ENCODE measurements at places on chromosomes 3 and 15. TPM values are rescaled to one million over a fixed set of nuclear protein-coding genes. Genes with fewer than 3 reads are reported as not detected.

Gene ACTC1
- not detected for total RNA-seq

Gene LRRC31
- not detected for total RNA-seq

Gene FEM1B
- total RNA-seq, result 56.5 TPM

GRCh38 chr3:115648559-115648958 is 25.2 kb downstream of the GAP43 start:
- DNase-seq, result no peak

Gene SKOR1
- total RNA-seq, result 0.25 TPM

Gene NANOGP8
- total RNA-seq, result not detected

GRCh38 chr15:73127302-73127936 is 75.2 kb downstream of the NEO1 start:
- DNase-seq, result no peak

Gene GRAMD2A
- total RNA-seq, result not detected

DNA sequence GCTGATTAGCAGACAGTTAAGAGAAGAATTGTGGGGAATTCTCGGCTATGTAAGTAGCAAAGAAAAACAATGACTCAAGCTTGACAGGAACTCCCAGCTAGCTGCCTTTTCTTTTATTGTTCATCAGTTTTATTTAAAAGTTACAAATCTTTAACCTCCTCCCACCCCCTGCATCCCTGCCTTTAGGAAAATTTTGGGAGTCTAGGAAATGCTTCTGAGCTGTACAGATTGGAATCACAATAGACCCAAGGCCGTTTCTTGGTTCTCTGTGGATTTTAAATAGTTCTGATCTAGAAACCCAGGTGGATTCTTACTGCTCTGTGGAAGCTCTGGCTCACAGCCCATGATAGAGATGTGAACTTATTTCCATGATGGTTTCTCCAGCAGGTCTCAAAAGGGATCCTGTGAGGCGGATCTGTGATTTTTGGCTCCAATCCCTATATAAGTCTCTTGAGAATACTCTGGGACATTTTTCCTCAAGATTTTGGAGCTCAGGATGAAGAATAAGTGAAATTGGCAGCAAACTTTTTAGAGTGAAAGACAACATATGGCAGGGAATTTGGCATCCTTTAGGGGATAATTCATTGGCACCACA is 312.3 kb downstream of the EPHA3 start:
- DNase-seq, result no peak

- no peak for DNase-seq
Observed at GRCh38 chr15:65405791-65406423, 16.8 kb downstream of the IGDCC4 start.

DNA sequence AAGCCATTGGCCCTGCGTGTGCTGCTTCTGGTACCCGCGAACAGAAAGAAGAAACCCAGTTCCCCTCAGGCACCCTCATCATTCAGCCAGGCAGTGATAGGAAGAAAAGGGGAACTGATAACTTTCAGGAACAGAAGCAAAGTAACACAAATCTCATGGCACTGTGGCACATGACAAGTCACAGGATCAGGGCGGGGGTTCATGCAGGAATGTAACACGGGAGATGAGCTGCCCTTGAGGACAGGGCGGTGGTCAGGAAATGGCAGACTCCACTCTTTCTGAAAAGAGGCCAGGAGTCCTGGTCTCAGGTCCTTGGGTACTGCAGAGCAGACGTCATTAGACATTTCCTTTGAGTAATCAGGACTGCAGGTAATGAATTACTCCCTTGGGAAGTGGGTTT is 95.5 kb downstream of the CCNL1 start:
- no peak for DNase-seq

DNA sequence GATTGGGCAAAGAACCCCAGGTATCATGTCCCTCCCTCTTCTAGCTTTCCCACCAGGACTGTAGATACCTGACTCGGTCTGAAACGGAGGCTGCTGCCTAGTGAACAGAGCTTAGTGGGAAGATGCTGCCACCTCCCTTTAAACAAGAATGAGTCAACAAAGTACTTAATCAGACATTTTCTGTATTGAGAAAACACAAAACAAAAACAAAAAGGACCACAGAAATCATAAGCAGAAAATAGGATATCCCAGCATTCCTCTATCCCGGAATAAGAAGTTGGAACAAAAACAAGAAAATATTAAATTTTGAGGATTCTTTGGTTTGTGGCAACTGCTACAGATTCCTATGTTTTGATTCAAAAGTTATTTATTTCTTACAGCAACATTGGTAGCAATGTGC is 51.7 kb upstream of the COL8A1 start:
- no peak for DNase-seq

DNA sequence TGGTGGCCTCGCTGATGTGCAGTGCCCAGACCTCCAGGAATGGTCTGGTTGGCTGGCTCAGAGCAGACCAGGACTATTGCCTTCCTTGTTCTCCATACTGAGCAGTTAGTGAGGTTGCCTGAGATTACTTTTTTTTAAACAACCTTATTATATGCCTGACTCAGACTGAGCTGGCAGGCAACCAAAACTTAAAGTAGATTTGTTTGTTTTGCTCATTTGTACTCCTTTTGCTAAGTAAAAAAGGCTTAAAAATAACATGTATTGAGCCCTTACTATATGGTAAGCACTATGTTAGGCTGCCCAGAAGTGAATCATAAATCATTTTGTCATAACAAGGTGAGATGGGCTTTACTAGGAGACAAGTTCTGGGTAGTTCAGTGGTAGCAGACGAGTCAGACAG is 92.4 kb downstream of the GHSR start:
- no peak for DNase-seq

DNA sequence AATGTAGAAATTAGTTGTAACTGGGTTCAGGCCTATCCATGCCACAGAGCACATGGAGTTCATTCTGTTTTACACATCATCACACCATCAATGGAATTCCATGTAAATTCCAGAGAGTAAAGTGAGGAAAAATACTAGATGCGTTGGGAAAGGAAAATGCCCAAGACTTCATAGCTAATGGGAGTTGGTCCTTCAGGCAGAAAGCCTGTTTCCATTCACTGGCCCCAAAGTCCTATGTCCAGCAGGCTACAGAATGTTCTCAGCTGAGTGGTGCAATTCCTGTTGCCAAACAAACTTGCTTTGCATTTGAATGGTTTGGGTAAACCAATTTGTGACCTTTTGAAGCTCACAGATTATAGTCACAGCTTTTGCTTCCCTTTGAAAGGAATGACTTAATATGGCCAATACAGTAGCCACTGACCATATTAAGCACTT is 164.6 kb upstream of the PFN2 start:
- no peak for DNase-seq

DNA sequence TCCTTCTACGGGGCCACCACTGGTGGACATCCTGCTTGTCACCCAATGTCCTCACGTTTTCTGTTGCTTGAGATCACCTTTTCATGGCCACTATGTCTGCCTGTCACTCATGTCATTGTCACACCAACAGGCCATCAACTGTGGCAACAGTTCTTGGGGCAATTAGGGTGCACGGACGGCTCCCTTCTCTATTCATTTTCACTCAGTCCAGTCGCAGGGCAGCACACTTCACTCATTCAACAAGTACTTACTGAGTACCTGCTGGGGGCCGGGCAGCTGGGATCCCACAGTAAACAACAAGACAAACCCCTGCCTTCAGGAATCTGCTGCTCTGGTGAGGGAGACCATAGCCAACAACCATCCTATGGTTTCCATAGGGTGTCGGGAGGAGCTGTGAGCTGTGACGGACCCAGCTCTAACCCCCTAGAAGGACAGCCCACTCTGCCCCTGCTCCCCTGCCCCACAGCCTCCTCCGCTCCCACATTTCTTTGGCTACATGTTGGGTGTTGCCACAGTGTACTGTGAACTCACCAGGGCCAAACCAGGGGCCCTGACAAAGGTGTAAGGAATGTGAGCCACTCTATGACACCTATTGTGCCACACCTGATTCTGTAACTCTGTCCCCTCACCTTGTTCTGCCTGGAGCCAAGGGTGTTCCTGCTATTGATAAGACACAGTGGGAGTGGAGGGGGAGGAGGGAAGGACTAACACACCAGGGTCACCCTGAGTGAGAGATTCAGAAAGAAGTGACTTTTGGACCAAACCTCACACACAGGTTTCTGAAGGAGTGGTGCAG is 1.9 kb downstream of the VILL start:
- DNase-seq, result no peak

Measured in naive thymus-derived CD4-positive, alpha-beta T cell (primary cell).